ENCODE measurements at places on chromosomes 11 and 22.
A peak's percentile ranks its signal among the peaks of the same experiment; 100 is the strongest.

GRCh38 chr22:39252461-39253434 is 8.0 kb upstream of the PDGFB start:
- H3K27me3 ChIP-seq = no peaks in the 10 kb centered on the region
- peak overlapping the region; percentile 34 for H3K4me3 ChIP-seq
- no peaks in the 10 kb centered on the region for H3K36me3 ChIP-seq
- DNase-seq = no peak
- H3K4me1 ChIP-seq = peaks cover 2% of the 10 kb centered on the region

- peaks cover 7% of the 10 kb centered on the region for H3K36me3 ChIP-seq
- H3K27me3 ChIP-seq = no peaks in the 10 kb centered on the region
- no peaks in the 10 kb centered on the region for H3K4me1 ChIP-seq
- no peak overlapping the region for H3K27ac ChIP-seq
These were observed 2.0 kb downstream of the KCNJ11 start for GRCh38 chr11:17386331-17387084.

DNA sequence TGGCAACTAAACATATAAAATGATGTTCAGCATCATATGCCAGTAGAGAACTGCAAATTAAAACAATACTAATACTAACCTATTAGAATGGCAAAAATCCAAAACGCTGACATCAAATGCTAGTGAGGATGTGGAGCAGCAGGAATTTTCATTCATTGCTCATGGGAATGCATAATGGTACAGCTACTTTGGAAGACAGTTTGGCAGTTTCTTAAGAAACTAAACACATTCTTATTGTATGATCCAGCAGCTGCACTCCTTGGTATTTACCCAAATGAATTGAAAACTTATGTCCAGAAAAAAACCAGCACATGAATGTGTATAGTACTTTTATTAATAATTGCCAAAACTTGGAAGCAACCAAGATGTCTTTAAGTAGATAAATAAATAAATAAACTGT is 258.0 kb downstream of the TENM4 start:
- no peaks in the 10 kb centered on the region for H3K4me1 ChIP-seq
- no peaks in the 10 kb centered on the region for H3K36me3 ChIP-seq
- H3K27ac ChIP-seq = no peak overlapping the region
- no peak overlapping the region for H3K4me3 ChIP-seq

- H3K36me3 ChIP-seq = no peaks in the 10 kb centered on the region
- H3K27ac ChIP-seq = no peak overlapping the region
- peak overlapping the region; percentile 57 for H3K4me3 ChIP-seq
- H3K27me3 ChIP-seq = no peaks in the 10 kb centered on the region
- peaks cover 4% of the 10 kb centered on the region for H3K4me1 ChIP-seq
- DNase-seq = no peak
These were observed 1.4 kb upstream of the PIWIL3 start for GRCh38 chr22:24775769-24776492.

- H3K36me3 ChIP-seq = peaks cover 19% of the 10 kb centered on the region
- H3K27ac ChIP-seq = no peak overlapping the region
- peak overlapping the region; percentile 87 for H3K4me3 ChIP-seq
- no peaks in the 10 kb centered on the region for H3K4me1 ChIP-seq
These were observed 627 bp downstream of the RNF215 start for GRCh38 chr22:30386608-30386959.

GRCh38 chr11:29320196-29320595 is 696.6 kb downstream of the KCNA4 start:
- H3K4me1 ChIP-seq = no peaks in the 10 kb centered on the region
- no peak for DNase-seq
- H3K27ac ChIP-seq = no peak overlapping the region
- H3K27me3 ChIP-seq = no peaks in the 10 kb centered on the region
- H3K4me3 ChIP-seq = no peak overlapping the region

DNA sequence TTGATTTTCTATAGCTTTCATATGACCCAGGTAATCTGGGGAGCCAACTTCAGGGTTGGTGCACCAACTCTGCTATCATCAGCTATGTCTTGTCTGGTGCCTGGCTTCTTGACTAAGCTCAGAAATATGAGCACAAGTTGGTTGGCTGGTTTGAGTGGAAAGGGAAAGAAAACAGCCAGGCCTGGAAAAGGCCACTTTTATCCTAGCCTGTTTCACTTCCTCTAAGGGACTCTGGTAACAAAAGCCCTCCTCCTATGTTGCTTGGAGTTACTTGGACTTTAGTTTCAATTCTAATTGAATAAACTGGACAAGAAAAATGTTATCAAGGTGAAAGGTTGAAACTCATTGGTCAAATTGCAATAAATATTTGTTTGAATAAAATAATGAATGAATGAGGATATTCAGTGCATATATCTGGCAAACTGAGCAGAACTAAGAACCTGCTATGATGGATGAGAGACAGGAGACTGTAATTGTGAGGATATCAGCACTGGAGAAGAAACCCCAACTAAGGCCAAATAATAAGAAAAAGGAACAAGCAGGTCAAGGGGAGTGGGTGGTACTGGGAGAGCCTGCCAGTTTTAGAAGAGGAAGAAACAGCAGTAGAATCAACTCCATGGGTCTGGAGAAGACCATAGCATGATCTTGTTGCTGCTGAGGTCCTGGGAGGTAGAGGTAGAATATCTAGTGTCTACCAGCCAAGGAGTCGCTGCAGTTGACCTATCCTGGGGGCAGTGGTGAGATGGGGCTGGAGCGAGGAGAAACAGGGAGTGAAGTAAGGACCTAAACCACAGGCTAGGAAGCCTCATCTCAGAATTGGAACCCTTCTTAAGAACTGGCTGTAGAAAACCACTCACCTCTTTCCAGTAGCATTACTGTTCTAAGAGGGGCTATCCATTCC is 8.2 kb downstream of the ROBO4 start:
- no peaks in the 10 kb centered on the region for H3K4me1 ChIP-seq
- no peak overlapping the region for H3K4me3 ChIP-seq
- H3K27me3 ChIP-seq = no peaks in the 10 kb centered on the region
- no peak for DNase-seq
- no peaks in the 10 kb centered on the region for H3K36me3 ChIP-seq
- H3K27ac ChIP-seq = no peak overlapping the region

DNA sequence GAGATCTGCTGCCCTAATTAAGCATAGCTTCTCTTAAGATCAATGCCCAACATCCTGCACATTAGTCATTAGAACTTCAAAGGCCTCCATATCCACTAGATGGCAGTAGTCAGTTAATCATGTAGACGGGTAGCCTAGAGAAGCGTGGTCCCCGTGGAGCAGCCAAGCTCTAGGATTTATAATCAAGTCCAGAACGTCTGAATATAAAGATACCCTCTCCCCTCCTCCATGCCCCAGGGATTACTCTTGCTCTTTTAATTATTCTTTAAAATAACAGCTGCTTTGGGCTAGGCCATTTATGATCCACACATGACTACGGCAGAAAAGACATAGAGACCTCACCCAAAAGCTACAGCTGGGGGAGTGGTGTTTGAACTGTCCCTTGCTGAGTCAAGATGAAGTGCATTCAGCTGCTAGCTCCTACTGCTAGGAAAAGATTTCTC is 327.6 kb upstream of the PLET1 start:
- no peaks in the 10 kb centered on the region for H3K36me3 ChIP-seq
- peak; percentile 67 for DNase-seq
- peaks cover 3% of the 10 kb centered on the region for H3K4me1 ChIP-seq
- no peaks in the 10 kb centered on the region for H3K27me3 ChIP-seq

- no peak for DNase-seq
- H3K4me3 ChIP-seq = no peak overlapping the region
These were observed 29.7 kb downstream of the EFCAB6 start for GRCh38 chr22:43782448-43782847.

GRCh38 chr22:42299586-42300258 is 29.3 kb upstream of the TCF20 start:
- no peak overlapping the region for H3K27ac ChIP-seq
- H3K4me3 ChIP-seq = peak overlapping the region; percentile 78
- DNase-seq = peak; percentile 77
- no peaks in the 10 kb centered on the region for H3K36me3 ChIP-seq
- H3K4me1 ChIP-seq = peaks cover 11% of the 10 kb centered on the region
- no peaks in the 10 kb centered on the region for H3K27me3 ChIP-seq

DNA sequence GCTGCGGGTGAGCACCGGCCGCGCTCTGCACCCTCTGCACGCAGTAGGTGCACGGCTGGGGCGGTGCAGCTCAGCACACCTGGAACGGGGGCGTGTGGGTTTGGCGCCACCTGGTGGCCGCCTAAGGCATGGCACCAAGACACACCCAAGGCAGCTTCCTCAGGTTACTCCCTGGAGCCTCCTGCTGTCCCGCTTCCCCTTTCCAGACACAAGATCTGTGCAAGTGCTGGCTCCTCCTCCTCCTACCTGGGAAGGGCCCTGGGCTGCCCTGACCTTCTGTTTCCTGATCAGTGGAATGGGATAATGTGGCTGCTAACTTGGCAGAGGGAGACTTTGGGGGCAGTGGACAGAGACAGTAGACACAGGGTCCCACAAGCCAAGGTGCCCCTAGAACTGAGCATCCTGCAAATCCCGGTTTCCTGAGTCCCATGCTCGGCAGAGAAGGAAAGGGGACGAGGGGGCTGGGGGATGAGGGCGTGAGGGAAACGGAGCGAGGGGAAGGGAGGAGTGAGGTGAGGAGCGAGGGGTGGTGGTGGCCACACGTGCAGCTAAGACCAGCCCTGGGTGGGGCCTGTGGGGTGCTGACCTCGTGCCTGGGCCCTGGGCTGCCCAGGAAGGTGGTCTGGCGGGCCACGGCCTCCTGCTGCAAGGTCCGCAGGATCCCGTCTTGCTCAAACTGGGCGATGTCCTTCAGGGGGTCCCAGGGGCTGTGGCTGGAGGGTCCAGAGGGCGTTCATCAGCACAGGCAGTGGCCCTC is 34.8 kb upstream of the CARS1 start:
- peak; percentile 97 for DNase-seq
- no peak overlapping the region for H3K27ac ChIP-seq
- H3K4me1 ChIP-seq = no peaks in the 10 kb centered on the region
- H3K4me3 ChIP-seq = no peak overlapping the region
- no peaks in the 10 kb centered on the region for H3K27me3 ChIP-seq
- peaks cover 2% of the 10 kb centered on the region for H3K36me3 ChIP-seq

DNA sequence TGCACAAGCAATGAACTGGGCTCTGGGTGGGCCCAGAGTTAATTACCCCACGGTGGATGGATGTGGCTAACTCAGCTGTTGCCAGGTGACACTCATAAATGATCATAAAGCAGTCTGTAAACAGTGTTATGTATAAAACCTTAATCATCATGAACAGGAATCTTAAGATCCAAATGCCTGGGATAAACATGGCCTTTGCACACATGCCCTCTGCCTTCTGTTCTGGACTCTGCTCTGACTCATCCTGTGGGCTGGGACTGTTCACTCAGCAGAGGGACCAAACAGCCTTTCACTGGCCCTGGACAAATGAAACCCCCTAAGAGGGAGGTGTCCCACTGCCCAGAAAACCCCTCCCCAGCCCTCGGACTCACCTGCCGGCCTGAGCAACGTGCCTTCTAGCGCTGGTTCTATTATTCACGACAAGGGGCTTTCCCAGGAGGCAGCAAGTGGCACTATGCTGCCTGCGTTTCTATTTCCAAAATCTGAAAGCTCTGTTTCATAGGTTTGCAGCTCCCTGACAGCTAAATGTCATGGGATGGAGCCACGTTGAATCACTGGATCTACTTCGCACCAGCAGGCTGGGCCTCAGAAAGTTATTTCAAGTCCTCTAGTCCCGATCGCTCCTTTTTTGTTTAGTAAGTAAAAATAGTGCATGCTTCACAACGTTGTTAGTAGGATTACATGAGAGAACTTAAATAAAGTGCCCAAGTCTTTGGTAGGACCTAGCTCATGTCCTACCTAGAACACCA is 53.0 kb downstream of the LARGE1 start:
- no peaks in the 10 kb centered on the region for H3K4me1 ChIP-seq
- H3K27ac ChIP-seq = no peak overlapping the region
- H3K36me3 ChIP-seq = peaks cover 6% of the 10 kb centered on the region
- no peak overlapping the region for H3K4me3 ChIP-seq
- no peak for DNase-seq

DNA sequence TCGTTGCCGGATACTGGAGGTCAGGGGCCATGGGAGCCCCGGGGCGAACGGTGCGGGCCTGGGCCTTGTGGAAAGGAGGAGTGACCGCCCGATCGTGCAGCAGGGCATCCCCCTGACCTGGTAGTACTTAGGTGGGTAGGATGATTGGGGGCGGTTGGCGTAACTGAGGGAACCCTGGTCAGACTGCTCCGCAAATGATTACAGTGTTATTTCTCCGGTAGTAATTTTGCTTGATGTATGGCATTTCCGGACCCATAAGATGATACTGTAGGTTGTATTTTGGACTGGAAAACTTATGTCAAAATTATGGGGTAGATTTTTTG is 762 bp downstream of the MTMR3 start:
- peak overlapping the region; percentile 94 for H3K4me3 ChIP-seq
- no peak overlapping the region for H3K27ac ChIP-seq
- DNase-seq = no peak

- H3K36me3 ChIP-seq = peaks cover 4% of the 10 kb centered on the region
- no peak for DNase-seq
- no peak overlapping the region for H3K4me3 ChIP-seq
- no peaks in the 10 kb centered on the region for H3K4me1 ChIP-seq
These were observed 61.8 kb downstream of the SNX19 start for GRCh38 chr11:130854483-130854882.

GRCh38 chr22:38612217-38613006 is 42.4 kb upstream of the DMC1 start:
- H3K27ac ChIP-seq = no peak overlapping the region
- H3K36me3 ChIP-seq = peaks cover 8% of the 10 kb centered on the region
- no peak for DNase-seq
- no peak overlapping the region for H3K4me3 ChIP-seq
- no peaks in the 10 kb centered on the region for H3K27me3 ChIP-seq
- H3K4me1 ChIP-seq = 0 out of 2 replicates have a peak, but pooled peaks cover 2% of the 10 kb centered on the region

DNA sequence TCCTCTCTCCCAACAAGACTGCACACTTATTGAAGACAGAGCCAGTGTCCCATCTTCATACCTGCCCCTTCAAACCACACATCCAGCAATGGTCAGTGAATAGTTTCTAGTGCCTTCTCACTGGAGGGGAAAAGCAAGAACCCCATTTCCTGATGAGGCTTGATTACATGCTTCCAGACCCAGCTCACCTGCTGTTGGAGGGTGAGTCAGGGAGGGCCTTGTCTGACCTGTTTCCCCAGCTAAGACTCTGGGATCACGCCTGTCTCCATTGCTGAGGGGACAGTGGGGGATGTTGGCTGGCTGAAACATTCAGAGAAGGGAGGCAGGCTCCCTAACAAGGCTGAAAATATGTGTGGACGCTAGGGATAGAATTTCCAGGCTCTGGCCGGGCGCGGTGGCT is 27.5 kb upstream of the ZDHHC13 start:
- H3K4me3 ChIP-seq = no peak overlapping the region
- H3K4me1 ChIP-seq = no peaks in the 10 kb centered on the region
- no peak overlapping the region for H3K27ac ChIP-seq

All from H9 (cell line).